Airway epithelial cell (primary cell): ENCODE measurements at places on chromosomes 7 and 10. TPM values are rescaled to one million over a fixed set of nuclear protein-coding genes. Genes with fewer than 3 reads are reported as not detected.

Gene MYL10
- total RNA-seq = not detected in 2 replicates

Gene SPDYE16
- 0.05 TPM in 1 of 2 replicates, not detected in the other for total RNA-seq

Gene FAM25G
- total RNA-seq = 5.3 and 29.8 TPM in 2 replicates

Gene CYP3A4
- total RNA-seq = 0.14 TPM in 1 of 2 replicates, not detected in the other

Gene CFAP43
- total RNA-seq = 0.09 and 0.21 TPM in 2 replicates

Gene RELN
- not detected in 2 replicates for total RNA-seq
